ENCODE measurements at places on chromosomes 11 and 22.

GRCh38 chr11:7872890-7873289 lies 58.2 kb downstream of the OR10A6 start:
- no peak for DNase-seq

- DNase-seq = no peak
Observed at GRCh38 chr22:22201185-22201929, 43.2 kb upstream of the VPREB1 start.

DNA sequence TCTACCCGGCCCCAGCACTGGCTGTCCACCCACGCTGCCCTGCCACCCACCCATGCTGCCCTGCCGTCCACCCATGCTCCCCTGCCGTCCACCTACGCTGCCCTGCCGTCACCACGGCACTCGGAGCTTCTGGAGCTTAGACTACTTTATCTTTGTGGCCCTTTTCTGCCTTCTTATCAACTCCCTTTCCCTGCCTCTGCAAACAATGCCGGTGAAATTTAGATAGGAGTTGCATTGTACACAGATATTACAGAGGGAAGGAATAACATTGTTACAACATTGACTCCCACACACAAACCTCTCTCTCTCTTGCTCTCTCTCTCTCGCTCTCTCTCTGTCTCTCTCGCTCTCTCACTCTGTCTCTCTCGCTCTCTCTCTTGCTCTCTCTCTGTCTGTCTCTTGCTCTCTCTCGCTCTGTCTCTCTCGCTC lies 33.7 kb upstream of the BRSK2 start:
- DNase-seq = no peak

DNA sequence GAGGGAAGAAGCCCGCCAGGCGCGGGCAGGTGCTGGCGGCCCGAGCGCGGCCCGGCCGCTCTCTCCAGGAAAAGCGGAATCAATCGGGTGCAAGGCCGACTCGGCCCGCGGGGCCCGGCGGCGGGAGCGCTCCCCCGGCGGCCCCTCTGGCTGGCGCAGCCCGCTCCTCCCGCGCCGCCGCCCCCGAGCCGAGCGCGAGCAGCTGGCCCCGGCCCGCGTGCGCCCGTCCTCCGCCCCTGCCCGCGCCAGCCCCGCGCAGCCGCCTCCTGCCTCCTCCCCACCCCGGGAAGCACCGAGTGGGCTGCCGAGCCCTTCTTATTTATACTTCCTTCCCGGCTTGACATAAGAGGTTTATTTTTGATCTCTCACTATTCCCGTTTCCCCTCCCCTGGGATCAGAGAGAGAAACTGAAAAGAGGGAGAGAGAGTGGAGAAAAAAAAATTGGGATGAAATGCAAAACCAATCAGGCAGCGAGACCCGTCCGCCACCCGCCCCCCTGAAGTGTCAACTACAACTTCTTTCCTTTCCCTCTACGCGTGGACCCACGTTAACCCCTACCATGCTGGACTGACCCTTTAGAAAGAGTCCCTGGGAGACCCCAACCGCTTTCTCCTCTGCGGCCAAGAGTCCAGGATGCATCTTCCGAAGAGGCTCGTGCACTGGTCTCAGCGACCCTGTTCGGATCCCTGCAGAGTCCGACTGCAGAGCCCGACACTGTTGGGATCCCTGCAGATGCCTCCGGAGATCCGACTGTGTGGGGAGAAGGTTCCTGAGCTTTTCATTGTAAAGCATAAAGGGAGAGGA lies at the start of gene ADAMTS8:
TSS of gene ADAMTS8 (minus strand) at position 294 of the 804 bp plus-strand sequence. CDS start 323 bp downstream, outside the sequence.
- no peak for DNase-seq

DNA sequence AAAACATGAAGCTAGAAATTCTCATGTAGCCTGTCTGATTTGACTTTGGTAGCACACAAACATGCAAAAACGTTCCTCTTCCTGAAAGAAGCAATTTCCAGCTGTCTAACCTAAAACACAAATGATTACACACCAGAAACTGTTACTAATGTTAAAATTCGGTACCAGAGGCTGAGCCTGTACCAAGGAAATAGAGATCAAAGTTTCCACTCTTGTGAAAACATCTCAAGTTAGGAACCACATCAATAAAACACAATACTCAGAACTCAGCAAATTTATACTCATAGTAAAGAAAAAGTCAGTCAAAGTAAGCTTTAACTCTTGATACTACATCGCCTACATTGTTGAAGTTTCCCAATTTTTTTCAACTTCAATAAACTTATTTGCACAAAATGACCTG lies 107.8 kb downstream of the FCHSD2 start:
- no peak for DNase-seq
